ENCODE measurements at places on chromosomes 6 and 20. TPM values are rescaled to one million over a fixed set of nuclear protein-coding genes. Genes with fewer than 3 reads are reported as not detected.

Gene MYB
- total RNA-seq, result 0.40 TPM

DNA sequence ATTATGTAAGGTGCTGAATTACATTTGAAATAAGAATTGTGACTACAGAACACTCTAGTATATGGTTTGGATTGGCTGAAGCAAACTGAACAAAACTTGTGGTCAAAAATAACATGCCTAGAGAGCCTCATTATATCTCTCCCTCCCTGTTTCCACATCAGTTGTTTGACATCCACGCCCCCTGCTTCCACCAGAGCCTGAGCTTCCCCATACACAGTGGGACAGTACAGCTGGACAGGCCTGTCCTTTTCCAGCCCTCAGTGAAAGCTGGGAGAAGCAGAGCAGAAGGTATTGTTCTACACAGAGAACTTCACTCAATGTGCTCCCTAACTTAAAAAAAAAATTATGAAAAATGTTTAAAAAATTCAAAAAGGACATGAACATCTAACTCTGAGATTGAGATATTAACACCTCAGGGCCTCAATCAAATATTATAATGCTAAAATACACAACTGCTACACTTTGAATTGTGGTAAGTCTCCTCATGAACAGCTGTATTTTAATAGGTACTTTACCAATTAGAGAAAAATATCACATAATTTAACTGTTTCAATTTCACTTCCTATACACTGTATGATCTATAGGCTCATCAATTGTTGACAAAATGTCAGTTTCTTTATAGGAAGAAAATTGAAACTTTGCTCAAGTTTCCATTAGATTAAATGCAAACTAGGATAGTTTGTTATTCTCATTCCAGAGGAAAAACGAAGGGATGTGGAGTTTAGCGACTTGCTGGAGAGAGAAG is 44.9 kb upstream of the SCML4 start:
- DNase-seq, result no peak

DNA sequence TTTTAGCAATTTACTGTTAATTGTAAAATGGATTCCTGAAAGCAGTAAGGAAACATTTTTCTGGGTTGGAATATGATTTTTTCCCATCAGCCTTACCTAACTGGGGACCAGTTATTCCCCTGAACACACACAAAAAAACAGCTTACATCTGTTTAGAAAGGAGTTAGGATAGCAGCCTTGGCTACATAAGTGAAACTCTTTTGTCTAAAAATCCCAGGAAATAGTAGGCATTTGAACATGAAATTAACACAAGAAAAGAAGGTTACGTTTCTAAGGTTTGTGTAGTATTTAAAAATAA is 696.2 kb upstream of the MARCKS start:
- no peak for DNase-seq

- no peak for DNase-seq
Measured at GRCh38 chr6:167985911-167986595, 11.4 kb upstream of the KIF25 start.

- peak; percentile 90 for DNase-seq
Measured at GRCh38 chr6:35024551-35025054, 116.5 kb downstream of the TCP11 start.

- DNase-seq, result no peak
Measured at GRCh38 chr6:151437401-151437800, 14.5 kb downstream of the RMND1 start.

Gene BANF2
- not detected for total RNA-seq

DNA sequence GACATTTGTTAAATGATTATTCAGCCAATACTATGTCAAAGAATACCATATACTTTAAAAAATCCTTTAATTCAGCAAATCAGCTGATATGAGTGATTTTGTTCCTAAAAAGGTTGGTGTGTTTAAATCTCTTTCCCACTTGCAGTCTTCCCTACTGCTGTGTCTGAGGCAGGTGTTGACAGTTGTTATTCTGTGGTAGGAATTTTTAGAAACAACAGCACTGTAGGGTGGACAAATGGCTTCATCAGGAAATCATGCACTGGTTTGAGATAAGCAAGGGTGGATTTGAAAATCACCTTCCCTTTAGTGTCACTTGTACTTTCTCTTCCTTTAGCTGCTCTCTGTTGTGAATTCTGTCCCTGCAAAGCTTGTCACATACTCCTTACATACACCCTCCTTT is 213.7 kb upstream of the SGK1 start:
- no peak for DNase-seq

DNA sequence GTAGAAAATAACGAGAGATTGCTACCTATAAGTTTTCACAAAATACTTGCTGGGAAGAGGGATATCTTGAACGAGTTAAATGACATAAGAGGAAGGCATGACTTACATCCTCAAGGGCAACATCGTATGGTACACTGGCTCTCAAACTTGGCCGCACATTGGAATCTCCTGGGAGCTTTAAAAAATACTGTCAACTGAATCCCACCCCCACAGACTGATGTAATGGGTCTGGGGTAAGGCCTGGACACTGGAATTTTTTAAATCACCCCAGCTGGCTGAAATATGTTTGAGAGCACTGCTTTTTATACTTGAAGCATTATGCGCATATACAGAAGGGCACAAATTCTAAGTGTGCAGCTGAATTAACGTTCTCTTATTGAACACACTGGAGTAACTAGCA is 8.0 kb upstream of the TSHZ2 start:
- no peak for DNase-seq

Gene BNIP5
- not detected for total RNA-seq

DNA sequence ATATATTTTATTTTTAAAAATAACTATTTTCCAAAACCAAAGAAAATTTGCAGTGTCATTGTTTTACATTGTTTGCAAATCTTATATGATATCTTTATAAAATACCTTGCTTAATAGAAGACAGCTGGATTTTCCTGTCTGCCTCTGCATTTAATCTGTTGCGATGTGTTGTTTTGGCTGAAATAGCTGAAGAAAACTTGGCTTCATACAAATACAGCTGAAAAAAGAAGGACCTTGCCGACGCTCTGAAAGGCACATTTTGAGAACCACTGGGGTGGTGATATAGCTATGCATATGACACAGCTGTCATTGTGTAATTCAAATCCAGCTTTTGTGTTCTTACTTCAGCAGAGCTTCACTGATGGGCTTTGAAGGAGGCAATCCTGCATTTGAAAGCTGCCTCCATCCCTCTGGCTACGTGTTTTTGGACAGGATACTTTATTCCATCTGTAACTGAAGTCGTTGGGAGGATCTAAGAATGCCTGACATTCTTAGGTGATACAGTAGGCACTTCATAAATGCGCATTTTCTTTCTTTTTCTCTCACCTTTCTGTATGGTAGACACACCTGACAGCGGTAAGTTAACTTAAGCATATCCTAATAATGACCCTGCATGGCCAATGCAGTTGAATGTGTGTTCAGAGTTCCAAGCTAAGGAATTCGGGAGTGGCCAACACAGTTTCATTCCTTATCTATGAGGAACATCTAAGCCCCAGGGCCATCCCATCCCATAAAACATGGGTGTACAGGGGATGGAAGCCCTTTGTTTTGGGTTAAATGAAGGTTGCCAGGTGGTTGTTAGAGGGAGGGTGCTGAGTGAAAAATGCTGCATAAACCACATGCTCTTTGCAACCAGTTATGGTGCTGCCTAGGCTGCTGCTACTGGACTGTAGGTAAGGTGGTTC is 213.0 kb downstream of the TFAP2A start:
- peak; percentile 73 for DNase-seq

DNA sequence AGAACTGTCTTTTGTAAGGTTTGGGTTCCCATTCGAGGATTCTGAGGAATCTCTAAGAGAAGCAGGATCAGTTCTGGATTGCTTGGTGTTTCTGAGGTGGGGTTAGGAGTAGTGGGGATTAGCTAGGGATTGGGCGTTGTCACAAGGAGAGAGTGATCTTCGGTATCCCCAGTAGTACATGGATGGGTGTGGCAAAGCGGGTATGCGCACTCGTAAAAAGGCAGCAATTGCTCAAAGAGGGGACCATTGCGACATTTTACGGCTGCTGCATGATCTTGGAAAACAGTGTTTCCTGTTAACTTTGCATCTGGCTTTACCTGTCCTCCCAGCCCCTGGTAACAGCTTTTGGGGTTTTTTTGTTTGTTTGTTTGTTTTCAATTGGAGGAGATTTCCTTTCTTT is 9.7 kb upstream of the ZSCAN9 start:
- no peak for DNase-seq

Gene MCCD1
- total RNA-seq, result not detected

DNA sequence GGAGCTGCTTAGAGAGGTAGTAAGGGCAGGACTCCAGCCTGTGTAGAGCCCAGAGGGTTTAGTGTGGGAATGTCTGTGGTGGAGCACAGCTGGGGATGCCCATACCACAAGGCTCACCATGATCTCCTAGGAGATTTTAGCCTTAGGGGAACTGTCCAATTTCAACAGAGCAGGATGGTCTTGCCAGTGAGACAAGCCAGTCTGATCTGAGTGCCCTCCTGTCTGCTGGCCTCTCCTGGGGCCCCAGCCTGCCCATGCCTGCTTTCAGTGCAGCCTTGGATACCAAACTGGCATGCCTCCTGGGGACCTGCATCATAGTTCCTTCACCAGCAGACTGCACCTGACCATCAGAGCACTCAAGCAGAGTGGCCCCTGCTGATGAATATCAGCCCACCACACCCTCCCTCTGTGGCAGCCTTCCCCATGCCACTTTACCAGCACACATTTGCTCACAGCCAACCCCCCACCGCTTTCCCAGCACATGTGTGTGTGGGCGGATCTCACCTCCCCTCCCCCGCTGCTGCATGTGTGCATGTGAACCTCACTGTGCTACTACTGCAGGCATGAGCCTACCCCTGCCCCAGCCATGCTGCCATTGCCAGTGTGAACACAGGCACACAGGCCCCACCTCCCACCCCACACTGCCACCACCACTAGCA is 7.9 kb upstream of the TREM1 start:
- no peak for DNase-seq

Gene CD93
- not detected for total RNA-seq

- DNase-seq, result no peak
Measured at GRCh38 chr6:42509765-42510164, 54.1 kb upstream of the UBR2 start.

GRCh38 chr20:24761220-24762065 is 187.6 kb upstream of the CST7 start:
- no peak for DNase-seq

Gene NUDT3
- 20.2 TPM for total RNA-seq

GRCh38 chr6:108644252-108644651 is 83.5 kb downstream of the FOXO3 start:
- no peak for DNase-seq

DNA sequence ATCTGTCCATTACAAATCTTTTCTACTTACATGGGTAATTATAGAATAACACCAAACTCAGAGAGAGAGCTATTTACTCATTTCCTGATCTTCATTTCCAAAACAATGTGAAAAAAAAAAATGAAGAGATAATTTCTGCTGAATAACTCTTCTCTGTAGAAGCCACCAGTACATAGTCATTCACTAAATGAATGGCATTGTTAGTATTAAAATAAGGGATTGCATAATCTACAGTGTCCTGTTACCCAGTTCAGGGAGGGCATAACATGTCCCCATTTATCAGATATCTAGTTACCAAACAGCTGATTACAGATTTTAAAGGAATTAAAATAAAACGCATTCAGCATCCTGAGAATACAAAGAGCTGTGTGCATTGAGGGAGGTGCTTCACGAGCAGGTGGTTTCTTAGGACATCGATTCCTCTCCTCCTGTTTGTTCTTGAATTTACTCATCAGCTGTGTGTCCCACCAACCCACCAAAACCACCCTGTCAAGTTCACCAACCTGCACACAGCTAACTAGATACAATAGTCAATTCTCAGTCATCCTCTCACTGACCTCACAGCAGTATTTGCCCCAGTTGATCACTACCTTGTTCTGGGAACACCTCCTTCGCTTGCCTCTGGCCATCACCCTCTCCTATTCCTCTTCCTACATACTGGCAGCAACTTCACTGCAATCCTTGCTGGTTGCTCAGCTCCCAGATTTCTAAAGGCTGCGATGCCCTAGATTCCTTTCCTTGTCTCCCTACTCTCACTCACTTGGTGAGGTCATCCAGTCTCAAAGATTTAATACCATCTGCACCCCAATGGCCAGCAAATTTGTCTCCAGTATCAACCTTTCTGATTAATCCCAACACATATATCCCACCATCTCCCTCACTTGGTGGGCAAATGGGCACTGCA is 18.7 kb downstream of the CNKSR3 start:
- no peak for DNase-seq

- no peak for DNase-seq
Measured at GRCh38 chr6:63517221-63517620, 55.1 kb upstream of the LOC128125822 start.

GRCh38 chr6:4242601-4243000 is 107.2 kb upstream of the ECI2 start:
- DNase-seq, result peak; percentile 16

GRCh38 chr20:37162646-37163045 is 16.5 kb upstream of the RPN2 start:
- DNase-seq, result no peak
